Lower lobe of right lung (tissue), 2 donors: ENCODE measurements at places on chromosomes 16 and 17. TPM values are rescaled to one million over a fixed set of nuclear protein-coding genes. Genes with fewer than 3 reads are reported as not detected.

DNA sequence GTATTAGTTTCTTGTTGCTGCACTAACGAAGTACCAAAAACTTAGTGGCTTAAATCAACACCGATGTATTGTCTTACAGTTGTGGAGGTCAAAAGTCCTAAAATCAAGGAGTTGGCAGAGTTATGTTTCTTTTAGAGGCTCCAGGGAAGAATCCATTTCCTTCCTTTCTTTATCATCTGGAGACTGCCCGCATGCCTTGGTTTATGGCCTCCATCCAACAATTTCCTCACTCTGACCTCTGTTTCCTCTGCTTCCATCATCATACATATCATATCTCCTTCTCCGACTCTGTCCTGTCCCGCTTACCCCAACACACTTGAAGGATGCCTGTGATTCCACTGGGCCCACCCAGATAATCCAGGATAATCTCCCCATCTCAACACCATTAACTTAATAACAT, 627.8 kb downstream of the KCNJ2 start:
- no peak for DNase-seq

The GPR142 gene
- total RNA-seq = not detected

DNA sequence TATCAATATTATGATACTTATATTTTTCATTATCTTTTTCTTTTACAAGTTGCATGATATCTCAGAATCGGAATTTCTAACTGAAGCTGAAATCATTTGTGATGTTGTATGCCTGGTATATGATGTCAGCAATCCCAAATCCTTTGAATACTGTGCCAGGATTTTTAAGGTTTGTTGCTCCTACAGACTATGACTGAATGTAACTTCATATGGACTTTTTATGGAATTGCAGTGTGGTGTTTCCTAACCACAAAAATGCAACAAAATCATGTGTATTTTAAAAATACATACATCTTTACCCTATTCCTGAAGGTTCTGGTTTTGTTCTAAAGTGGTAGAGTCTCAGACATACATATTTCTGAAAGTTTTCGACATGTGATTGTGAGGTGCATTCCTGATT, 58.8 kb upstream of the RHBDL3 start:
- DNase-seq = no peak

The RNF222 gene
- not detected for total RNA-seq
